ENCODE measurements at places on chromosomes 5 and 9. TPM values are rescaled to one million over a fixed set of nuclear protein-coding genes. Genes with fewer than 3 reads are reported as not detected.

DNA sequence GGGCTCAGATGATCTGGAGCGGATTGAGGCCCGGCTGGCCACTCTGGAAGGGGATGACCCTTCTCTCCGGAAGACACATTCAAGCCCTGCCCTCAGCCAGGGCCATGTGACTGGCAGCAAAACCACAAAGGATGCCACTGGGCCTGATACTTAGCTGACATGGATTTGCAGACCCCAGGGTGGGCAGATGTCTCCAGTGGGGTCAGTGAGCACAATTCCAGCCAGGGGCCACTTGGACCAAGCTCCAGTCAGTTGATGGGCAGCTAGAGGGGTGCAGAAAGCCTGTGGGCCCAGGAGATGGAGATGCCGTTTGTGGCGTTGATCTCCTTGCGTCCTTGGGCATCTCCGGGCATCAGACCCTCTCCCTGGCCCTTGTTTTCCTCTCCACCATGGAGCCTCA, 46.7 kb downstream of the PSD2 start:
- peak; percentile 52 for DNase-seq

DNA sequence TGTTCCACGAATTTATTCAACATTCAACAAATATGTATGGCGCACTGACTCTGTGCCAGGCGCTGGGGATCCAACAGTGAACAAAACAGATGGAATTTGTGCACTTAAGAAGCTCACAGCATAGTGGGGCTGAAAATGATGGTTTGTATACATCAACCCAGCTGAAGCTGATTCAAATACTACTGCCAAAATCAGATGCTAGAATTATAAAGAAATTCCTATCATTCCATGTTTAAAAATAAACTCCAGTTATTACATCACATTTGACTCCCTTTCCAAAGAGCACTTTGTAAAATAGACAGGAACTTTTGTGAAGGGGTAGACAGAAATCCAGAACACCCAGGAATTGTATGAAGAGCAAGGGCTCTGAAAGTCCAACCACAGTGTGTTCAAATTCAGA, 54.1 kb downstream of the ZNF608 start:
- DNase-seq: no peak

GRCh38 chr9:95481000-95481399, 35.8 kb downstream of the PTCH1 start:
- no peak for DNase-seq

- DNase-seq: no peak
These were observed 763.1 kb downstream of the TAF11L14 start for GRCh38 chr5:18397371-18397770.

GRCh38 chr5:159309689-159310433, 20.4 kb downstream of the IL12B start:
- DNase-seq: no peak

DNA sequence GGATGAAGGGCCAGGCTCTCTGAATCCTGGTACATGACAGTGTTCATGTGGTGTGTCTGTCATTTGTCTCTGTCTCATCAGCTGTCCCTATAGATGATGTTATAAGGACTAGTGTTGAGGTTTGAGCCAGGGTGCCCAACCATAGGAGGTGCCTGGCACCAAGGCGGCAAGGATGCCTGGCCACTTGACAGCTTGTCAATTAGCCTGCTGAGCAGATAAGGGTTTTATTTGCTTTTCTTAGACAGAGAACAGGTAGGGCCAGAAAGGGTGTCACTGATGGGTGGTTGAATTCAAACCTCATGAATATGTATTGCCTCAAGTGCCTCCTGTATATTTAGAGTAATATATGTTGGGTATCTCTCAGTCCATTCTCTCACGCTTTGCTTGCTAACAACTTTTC, 30.1 kb upstream of the AUH start:
- no peak for DNase-seq

DNA sequence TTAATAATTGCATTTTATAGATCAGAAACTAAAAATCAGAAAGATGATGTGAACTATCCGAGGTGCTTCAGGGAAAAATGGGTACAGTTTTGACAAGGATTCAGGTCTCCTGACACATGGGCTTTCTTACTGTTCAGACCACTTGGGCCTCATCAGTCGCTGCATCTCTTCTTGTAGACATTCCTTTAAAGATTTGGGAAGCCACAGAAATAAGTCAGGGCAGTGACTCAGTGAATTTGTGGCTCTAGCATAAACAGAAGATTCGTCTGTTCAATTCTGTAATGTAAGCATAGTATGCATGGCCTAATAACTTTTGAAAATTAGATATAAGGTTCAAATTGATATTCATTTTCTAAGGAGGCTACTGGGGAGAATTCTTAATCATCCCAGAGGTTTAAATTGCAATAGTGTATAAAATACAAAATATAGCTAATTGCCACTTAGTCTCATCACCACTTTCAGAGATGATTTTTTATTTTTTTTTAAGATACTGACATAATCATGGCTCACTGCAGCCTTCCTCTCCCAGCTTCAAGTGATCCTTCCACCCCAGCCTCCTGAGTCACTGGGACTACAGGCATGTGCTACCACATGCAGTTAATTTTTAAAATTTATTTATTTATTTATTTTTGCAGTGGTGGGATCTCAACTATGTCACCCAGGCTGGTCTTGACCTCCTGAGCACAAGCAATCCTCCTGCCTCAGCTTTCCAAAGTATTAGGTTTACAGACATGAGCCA, 48.9 kb downstream of the RASEF start:
- no peak for DNase-seq

GRCh38 chr5:179505636-179506261, 44.6 kb upstream of the RUFY1 start:
- DNase-seq: no peak

GRCh38 chr5:35862126-35862525, 5.4 kb downstream of the IL7R start:
- DNase-seq: no peak

DNA sequence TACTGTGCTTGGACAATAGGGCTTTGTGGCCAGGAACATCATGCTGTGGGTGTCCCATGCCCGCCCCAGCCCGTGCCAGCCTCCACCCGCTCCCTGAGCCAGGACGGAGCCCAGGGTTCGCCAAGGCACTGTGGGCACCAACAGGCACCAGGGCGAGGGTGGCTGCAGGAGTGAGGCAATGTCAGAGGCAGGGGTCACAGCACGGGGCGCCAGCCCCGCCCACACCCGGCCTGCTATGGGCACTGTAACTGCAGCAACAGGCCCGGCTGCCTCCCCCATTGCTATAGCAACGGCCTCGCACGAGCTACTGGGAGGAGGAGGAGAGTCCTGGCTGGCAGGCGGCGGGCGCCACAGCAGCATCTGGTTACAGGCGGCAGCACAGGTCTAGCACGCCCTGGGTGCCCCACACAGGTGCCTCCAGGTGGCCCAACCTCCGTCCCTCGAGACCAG, 2.5 kb downstream of the ABCA2 start:
- peak; percentile 87 for DNase-seq

GRCh38 chr9:36625006-36625615, 52.4 kb downstream of the MELK start:
- no peak for DNase-seq

DNA sequence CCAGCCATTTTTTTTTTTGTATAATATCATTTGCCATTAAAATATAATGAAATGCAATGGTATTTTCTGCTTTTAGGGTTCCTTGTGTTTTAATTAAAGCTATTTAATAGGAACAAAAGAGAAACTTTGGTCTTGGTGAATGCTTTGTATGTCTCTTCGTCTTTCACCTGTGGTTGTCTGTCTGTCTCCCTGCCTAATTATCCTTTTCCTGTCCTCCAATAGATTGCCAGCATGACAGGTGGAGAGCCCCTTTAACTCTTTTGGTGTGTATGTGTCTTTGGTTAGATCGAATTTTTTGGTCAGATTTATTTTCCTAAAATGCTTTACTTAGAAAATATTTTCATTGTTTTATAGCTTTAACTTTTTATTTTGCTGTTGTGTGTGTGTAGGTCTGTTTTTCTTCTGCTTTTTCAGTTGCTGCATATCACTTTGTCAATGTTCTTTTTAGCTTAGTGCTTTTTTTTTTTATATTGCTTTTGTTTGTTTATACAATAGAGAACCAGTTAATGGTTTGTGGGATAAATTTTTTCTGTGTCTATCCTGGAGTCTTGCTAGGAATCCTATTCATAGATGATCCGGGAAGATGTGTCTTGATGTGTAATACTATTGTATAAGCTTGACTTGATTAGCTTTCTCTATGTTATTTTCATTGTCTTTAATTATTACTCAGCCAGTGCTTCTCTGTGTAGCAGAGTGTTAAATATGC, 8.6 kb downstream of the CHMP5 start:
- DNase-seq: no peak

DNA sequence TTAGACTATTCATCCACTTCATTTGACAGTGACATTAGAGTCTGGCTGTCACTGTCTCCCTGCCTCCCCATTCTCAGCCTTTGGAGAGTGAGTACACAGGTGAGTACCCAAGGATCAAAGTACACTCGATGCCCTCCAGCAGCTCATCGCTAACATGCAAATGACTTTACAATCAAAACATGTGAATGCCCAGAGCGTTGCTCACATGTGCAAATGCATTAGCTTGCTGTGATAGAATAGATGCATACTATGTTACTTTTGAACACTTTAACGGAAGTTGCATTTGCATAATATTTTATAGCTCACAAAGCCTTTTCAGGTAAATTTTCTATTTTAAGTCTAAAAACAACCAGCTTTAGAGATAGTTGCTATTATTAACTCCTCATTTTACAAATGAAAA, 107.6 kb downstream of the SYK start:
- no peak for DNase-seq

DNA sequence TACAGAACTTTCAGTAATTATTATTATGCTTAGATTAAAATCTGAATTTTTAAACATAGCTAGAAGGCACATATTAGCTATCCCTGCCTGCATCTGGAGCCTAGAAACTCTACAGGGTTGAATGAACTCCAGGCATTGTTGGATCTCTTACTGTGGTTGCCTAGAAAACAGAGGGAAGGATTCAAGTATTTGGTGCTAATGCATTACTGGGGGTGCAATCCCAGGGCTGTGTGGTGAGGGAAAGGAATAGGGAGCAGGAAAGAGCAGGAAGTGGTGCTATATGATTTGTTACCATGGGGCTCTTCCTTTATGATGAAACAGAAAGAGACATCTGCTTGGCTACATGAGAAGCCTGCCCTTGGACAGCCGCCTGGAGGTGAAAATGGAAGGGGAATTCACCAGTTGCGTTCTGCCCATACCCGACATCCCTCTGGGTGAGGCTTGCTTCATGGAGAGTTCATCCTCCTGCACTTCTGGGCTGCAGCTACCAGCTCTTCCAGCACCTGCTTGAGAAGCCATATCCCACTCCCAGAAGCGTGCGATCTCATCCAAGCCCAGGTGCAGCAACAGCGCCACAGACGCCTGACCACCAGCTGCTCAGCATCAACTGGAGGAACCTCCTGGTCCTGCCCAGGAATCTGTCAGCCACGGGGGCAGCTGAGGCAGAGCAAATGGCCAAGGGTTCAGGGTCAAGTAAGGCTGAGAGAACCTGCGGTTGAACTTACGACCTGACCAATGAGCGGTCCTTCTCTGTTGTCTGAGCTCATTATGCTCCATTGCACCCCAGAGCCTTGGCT, 362.8 kb downstream of the SEMA5A start:
- no peak for DNase-seq

- no peak for DNase-seq
These were observed 239.3 kb downstream of the CETN3 start for GRCh38 chr5:90170261-90170660.

GRCh38 chr5:111901296-111901695, 144.3 kb upstream of the NREP start:
- no peak for DNase-seq

GRCh38 chr5:139667001-139667729, 19.0 kb downstream of the CXXC5 start:
- no peak for DNase-seq

POU4F3 gene
- total RNA-seq: not detected

SPINK6 gene
- not detected for total RNA-seq

TAS2R1 gene
- total RNA-seq: not detected

ZNF618 gene
- total RNA-seq: 8.8 TPM

NDUFAF2 gene
- 3.2 TPM for total RNA-seq

RUFY1 gene
- 89.6 TPM for total RNA-seq

NRG2 gene
- 4.1 TPM for total RNA-seq
